ENCODE measurements at places on chromosomes 1 and 21. TPM values are rescaled to one million over a fixed set of nuclear protein-coding genes. Genes with fewer than 3 reads are reported as not detected.

The ZNF648 gene
- total RNA-seq: not detected

The PLA2G2F gene
- not detected for total RNA-seq

DNA sequence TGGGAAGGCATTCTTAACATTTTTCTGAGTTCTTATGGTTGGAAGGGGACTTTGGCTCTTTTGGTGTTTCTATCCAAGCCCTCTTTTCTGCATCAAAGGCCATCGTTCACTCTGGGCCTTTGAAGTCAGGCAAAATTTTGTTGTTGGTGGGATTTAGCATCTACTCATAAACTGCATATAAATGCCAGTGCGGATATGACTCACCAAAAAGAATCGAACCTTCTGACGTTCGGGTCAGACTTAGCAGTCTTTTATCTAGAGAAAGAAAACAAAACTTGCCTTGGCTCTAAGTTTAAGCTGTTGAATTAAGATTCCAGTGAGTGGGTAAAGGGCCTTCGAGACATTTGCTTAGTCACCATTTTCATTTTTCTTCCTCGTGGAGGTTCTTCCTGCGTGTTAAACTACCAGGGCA, 51.4 kb downstream of the EVA1C start:
- DNase-seq: peak; percentile 95

- DNase-seq: no peak
These were observed 41.2 kb downstream of the RRAGC start for GRCh38 chr1:38818175-38818976.

DNA sequence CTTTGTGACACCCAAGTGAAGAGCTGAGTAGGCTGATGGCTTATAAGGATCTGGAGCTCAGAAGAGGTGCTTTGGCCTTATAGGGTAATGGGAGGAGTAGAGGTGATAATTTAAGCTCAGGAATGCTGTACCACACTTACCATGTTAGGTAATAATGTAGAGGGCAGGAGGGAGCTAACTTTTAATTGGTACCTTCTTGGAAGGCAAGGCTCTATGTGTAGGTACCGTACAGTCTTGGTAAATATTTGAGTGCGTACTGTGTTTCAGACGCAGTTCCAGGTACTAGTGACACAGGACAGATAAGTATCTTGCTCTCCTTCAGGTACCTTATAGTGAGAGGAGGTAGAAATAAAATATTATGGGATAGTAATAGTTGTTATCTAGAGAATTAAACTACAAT, 16.8 kb downstream of the CAMSAP2 start:
- no peak for DNase-seq

GRCh38 chr1:221794079-221794670, 52.3 kb upstream of the DUSP10 start:
- DNase-seq: peak; percentile 26

DNA sequence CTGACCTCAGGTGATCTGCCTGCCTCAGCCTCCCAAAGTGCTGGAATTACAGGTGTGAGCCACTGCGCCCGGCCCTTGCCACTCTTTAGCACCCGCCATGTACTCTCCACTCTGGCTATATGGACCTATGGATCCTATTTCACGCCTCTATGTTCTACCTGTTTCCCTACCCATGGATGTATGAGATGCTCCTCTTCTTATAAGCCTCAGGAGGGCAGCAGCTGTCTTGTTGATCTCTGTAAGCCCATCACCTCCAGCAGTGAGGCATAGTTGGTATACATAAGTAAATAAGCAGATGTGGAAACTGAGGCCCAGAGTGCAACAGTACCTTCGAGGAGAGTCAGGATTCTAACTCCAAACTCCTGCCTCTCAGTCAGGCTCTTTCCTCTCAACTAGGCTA, 24.7 kb upstream of the ARTN start:
- DNase-seq: no peak

DNA sequence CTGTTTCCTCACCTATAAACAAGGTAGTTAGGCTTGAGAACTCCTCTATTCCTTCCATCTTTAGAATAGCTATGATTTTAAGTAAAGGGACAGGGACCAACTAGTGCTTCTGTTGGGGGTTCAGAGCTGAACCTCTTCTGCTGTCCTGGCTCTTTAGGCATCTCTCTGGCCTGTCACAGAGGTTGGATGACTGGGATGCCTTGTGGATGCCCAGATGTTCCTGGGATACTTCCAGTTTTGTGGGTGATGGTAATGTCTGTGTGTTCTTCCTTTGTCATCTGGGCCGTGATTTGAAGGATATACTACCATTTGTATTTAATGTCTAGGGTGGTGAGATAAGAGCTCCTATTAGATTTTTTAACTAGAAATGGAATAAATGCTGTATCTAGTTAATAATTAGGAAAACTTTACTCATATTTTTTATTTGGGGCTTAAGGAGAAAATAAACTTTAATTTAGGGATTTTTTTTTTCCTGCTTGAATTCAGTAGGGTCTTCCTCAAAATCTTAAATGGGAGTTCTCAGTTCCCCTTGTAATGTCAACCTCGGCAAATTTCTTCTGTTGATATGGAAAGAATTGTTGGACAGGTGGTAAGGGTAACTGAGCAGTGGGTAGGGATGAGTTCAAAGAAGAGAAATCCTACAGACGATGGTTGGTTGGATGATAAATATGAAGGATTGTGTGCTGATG, 47.2 kb downstream of the LAMC1 start:
- no peak for DNase-seq

DNA sequence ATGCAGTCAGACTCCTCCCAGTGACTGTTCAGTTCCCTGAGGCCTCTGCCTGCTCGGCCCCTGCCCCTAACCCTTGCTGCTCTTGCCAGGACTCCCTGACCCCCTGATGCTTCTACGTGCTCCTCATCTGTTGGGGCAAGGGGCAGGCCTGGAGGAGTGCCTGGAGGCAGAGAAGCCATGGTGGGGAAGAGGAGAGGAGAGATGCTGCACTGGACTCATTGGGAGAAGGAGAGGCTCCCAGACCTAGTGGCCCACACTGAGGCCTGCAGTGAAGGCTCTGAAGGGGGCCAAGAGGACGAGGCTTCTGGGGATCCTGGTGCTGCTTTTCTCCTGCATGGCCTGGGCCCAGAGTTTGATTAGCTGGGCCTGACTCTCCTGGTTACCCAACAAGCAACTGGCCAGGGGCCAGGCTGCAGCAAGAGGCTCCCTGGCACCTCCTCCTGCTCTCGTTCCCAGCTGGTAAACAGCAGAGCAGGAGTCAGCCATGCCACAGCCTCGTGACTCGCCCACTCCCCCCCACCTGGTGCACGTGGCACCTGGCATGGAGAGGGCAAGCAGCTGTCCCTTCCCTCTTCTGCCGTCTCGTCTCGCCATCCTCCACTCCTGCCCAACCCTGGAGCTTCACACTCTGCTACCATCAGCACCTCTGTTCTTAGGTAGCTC, 847 bp upstream of the RORC start:
- no peak for DNase-seq

GRCh38 chr1:107559881-107560280, 405.1 kb downstream of the VAV3 start:
- no peak for DNase-seq

- peak; percentile 42 for DNase-seq
These were observed 6.3 kb downstream of the HAPLN2 start for GRCh38 chr1:156625436-156626078.

DNA sequence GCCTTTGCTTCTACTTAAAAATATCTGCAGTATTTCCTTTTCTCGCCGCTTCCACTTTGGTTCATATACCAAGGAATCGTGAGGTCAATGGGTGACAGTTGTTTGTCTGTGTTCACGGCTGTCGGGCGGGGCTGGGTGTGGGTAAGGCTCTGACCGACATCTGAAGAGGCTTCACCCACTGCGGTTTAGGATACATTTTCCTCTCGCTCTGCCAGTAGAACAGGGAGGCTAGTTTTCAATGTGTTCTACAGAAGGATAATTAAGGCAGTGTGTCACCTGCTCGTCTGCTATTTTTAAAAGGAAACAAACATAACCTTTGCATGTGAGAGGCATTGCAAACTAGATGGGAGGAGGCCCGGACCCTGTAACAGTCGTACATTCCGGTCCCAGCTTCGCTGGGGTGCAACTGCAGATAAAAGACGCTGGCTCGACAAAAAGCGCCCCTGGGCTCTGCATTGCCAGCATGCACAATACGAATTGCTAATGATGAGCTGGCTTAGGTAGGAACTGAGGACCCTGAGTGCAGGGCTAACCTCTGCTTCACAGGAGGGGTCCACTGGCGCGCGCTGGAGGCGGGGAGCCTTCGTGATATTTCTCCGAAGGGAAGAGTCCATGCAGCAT, 8.5 kb upstream of the ERG start:
- DNase-seq: peak; percentile 28

- no peak for DNase-seq
These were observed 3.0 kb downstream of the TTC13 start for GRCh38 chr1:230975636-230976035.

DNA sequence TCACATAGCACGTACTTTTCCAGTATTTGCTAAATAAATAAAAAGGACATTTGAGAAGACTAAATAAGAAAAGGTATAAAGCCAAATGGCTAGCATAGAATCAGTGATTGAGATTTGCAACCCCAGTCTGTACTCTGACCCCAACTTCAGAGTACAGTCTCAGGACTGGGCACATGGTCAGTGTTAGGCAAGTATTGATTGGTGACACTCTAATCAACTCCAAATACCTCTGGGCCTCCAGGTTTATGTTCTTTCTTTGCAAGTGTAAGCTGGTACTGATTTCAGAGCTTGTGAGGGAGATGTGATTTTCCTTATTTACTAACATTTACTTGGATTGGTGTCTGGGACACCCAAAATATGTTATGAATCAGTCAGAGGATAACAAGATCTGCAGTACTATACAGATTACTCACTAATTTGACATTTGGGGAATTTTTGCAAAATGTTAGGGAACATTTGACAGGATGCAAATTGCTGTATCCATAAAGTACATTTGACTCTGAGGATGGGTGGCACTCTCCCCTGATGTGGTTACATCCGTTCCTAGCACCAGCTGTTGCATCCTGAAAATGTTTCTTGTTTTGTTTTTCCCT, 34.2 kb downstream of the LMO4 start:
- no peak for DNase-seq

DNA sequence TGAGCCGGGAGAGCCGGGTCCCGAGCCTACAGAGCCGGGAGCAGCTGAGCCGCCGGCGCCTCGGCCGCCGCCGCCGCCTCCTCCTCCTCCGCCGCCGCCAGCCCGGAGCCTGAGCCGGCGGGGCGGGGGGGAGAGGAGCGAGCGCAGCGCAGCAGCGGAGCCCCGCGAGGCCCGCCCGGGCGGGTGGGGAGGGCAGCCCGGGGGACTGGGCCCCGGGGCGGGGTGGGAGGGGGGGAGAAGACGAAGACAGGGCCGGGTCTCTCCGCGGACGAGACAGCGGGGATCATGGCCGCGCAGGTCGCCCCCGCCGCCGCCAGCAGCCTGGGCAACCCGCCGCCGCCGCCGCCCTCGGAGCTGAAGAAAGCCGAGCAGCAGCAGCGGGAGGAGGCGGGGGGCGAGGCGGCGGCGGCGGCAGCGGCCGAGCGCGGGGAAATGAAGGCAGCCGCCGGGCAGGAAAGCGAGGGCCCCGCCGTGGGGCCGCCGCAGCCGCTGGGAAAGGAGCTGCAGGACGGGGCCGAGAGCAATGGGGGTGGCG, 371 bp downstream of the ARID1A start:
- DNase-seq: no peak

DNA sequence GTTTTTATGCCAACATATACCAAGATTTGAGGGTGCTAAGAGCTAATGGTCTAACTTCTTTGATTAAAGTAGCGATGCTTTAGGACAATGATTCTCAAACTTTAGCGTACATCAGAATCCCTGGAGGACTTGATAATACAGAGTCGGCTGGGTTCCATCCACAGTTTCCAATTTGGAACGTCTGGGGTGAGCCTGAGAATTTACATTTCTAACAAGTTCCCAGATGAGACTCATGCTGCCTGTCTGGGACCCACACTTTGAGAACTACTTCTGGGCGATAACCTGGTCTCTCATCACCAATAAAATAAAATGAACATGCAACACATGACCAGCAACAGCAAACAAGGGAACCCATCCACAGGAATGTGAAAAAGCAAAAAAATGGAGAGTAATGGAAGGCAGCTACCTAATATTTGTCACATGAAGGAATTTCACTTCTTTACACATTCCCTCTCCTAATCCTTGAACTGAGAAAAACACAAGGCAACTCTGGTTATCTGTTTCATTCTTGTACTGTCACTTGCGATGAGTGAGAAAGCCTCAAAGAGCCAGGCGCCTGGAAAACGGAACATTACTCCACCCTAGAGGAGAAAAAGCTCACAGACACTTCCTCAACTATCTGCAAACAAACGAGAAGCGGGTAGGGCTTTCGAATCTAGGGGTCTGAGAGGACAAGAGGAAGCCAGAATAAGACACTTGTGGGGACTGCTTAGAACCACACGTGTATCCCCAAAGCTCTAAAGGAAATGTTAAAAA, 14.0 kb downstream of the HSF2BP start:
- DNase-seq: peak; percentile 70

DNA sequence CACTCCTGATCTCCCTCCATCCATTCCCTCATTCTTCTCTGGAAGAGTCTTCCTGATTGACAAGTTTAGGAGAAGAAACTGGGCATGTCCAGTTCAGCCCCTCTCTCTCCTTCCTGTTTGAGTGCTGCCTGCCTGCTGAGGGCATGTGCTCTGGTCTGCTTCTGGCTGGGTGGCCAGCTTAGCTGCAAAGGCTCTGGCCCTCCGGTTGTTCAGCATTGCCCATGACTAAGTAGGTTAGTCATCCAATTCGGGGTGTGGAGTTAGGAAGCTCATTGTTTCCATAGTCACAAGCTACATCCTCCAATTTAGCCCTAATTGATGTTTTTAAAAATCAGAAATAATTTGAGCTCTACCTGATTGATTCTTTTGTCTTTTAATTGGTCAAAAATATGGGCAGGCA, 25.6 kb upstream of the PLA2G2E start:
- peak; percentile 52 for DNase-seq

GRCh38 chr1:207345644-207346477, 24.4 kb downstream of the CD55 start:
- no peak for DNase-seq

DNA sequence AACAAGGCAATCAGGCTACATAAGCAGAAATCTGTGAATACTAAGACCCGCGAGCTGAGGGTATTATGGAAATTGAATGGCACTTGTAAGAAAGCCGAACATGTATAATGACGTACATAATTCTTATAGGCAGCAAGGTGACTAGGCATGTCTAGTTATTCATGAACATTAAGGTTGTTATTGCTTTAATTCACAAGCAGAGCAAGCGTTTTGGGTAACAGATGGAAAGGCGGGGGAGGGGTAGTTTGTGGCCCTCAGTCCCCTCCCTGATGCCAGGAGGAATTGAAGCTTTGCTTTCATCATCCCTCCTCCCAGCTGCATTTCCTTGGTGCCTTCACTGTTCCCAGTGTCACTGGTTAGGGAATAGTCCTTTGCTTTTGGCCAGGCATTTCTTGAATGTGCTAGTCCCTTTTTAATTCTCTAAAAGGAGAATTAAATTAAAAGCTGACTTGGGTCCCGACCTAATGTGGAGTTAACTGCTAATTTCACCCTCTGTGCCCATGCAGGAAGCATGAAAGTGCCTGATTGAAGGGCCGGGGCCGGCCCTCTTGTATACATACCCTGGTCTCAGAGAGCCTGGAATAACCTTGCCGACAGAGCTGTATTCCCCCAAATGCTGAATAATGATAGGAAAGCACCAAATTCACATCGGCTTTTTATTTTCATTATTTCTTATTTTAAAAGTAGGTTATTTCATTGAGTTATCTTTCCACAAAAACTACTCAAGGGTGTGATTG, 42.5 kb downstream of the RYR2 start:
- no peak for DNase-seq

GRCh38 chr21:15221799-15222386, 157.1 kb upstream of the NRIP1 start:
- no peak for DNase-seq
